Foreskin fibroblast (primary cell): ENCODE measurements at places on chromosomes 2 and 18.

GRCh38 chr2:113157118-113157896 is 16.5 kb upstream of the PSD4 start:
- DNase-seq = no peak

- DNase-seq = no peak
Measured at GRCh38 chr18:79111483-79111882, 42.3 kb downstream of the ATP9B start.

GRCh38 chr2:68351997-68352396 is 13.1 kb upstream of the PLEK start:
- DNase-seq = no peak

DNA sequence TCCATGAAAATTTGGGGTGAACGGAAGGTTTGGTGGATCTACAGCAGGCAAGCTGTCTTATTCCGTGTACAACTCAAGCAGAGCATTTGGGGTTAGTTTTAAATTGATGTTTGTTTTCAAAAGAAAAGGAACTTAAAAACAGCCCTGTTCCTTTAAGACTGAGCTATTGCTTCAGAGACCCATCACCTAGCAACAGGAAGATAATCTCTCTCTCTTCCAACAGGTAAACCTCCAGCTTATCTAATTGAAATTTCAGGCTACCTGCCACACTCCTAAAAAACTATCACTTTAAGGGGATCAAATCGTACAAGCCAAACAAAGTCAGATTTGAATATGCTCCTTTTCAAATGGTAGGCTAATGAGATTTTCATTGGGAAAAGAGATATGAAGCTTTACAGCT is 101.8 kb downstream of the RNF152 start:
- no peak for DNase-seq

GRCh38 chr18:24546307-24546706 is 85.9 kb downstream of the HRH4 start:
- DNase-seq = peak; percentile 11

DNA sequence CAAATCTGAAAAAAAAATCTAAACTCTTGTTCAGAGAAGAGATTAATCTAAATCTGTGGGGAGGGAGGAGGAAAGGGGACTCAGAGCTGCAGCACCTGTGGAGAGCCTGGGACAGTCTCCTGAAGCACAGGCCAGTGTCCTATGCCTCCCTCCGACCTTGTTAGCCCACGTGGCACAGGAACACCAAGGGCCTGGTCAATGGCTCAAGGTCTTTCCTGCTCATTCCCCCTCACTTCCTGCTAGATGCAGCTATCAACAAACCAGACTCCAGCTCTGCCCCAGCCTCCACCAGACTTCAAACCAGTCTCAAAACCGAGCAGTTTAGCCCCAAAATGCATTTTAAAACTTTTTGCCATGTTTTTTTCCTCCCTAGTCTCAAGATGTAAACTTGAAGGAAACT is 20.1 kb upstream of the SULT1C3 start:
- DNase-seq = no peak

DNA sequence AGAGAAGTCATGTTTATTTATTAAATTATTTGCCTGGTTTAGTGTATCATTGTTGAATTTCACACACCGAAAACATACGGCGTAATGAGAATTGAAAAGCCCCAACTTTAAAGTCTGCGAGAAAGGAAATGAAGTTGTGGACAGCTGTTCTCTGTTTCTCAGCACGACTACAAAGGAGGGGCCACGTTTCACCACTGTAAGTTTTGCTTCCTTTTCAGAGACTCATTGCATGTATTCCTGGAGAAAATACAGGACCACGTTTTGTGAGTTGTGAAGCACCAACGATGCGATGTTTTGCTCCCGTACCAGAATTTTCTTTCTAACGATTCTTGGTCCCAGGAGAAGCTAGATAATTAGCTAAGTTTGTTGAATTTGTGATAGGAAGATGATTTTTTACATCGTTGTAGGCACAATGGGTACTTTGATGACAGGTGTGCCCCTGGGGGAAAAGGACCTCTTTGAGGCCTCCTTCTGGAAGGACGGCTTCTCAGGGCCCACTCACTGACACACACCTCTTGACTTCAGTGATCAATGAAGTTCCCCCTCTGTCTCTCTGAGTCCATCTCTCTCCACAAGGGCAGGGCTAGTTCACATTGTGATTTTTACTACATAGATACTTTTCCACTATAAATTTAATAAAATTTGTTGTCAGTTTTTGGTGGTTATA is 23.7 kb upstream of the ACKR3 start:
- no peak for DNase-seq

DNA sequence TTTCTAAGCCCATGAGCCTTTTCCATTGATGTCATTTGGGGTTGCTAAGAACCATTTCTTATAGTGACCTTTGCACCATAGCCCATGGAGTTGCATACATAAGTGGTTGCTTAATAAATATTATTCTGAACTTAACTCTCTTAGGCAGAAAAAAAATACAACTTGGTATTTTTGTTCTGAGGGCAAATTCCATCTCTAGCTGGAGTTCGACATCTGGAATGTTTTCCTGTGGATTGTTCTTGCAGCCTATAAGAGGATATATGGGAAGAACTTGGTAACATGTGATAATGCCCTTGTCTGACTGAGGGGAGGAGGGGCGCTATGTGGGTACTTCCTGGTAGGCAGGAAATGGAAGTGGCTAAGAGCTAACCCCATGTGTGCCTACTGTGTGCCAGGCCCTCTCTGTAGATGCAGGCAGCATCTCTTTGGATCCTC is 20.7 kb downstream of the IGFBP2 start:
- DNase-seq = peak; percentile 74

DNA sequence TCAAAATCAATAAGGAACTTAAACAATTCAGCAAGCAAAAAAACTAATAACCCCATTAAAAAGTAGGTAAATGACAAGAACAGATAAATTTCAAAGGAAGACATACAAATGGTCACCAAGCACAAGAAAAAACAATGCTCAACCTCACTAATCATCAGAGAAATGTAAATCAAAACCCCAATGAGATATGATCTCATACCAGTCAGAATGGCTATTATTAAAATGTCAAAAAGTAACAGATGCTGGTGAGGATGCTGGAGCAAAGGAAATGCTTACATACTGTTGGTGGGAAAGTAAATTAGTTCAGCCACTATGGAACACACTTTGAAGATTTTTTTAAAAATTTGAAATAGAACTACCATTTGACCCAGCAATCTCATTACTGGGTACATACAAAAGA is 538.0 kb downstream of the TMX3 start:
- peak; percentile 5 for DNase-seq

DNA sequence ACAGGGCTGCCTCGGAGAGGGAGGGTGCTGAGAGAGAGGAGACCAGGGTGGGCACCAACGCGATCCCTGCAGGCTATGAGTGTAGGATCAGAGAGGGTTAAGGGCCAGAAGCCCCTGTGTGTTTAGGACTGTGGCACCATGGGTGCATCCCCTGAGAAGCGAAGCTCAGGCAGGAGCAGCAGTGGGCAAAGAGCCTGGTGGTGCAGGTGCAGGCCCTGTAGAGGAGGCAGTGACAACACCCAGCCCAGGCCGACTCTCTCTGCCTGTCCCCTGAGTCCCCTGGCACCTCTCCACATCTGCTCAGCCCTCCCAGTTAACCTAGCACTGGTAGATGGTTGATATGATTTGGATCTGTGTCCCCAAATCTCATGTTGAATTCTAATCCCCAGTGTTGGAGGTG is 139.8 kb downstream of the RNF152 start:
- no peak for DNase-seq

DNA sequence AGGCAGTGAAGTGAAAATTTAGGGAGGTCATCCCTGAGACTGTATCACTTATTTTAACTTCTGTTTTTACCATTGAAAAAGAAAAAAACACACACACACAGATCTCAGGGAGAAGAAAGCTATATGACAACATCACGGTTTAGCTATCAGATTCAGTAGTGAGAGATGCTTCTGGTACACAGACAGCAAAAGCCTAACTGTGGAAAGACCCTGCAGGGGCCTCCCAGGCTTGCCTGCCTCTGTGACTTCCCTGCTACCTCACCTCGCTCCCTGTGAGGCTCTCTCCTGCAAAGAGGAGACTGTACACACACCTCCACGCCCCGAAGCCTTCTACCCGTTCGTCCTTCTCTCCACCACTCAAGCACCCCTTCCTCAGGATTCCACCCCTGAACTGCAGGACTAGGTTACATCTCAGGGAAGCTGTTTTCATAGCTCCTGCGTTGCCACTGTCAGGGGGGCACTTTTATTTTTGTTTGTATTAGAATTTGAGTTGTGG is 86.3 kb downstream of the EPB41L3 start:
- no peak for DNase-seq

DNA sequence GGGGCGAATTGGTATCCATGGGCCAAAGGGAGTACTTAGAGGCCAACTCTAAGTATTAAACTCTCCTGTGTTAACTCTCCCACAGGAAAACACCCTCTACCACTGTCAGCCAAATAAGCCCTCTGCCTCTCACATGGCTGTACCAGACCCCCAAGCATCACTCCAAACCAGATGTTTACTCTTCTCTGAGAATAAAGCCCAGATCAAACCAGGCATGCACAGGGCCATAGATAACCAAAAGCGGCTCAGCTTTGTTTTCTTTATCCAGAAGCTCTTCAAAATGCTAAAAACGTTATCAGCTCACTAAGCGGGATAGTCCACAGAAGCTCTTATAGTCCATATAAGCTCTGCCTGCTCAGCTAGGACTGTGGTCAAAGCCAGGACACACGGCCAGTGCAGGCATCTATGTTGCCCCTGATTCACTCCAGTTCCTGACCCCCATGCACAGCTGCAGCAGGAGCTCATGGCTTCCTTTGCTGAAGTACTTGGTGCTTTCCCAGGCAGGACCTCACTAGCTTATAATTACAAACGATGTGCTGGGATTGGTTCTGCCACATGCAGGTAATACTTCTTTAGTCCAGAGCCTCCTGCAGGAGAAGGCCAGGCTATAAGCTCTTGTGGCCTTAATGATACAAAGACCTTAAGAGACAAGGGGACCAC is 21.0 kb upstream of the SEMA4C start:
- no peak for DNase-seq

DNA sequence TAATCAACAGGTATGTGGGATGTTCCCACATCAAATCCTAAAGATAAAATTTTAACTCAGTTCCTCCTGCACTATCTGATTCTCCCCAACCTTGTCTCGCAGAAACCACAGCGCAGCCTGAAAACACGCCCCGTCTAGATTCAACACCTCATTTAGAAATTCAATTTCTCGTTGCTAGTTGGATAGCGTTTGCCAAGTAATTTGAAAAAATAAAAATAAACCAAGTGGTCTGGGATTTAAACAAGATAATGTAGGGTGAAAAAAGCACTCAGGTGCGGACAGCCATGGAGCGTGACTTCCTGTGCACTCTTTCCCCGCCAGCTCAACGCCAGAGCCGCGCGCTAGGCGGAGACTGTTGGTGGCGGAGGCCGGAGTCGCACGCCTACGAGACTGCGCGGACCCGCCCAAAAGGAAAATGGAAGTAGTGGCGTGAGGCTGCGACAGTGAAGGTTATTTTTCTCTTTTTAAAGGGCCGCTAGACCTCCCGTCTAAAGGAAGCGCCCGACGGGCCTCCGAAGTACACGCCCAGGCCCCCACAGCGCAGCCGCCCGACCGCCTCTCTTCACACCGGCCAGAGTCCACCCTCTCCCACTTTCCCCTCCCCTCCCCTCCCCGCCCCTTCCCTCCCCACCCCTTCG is 615 bp upstream of the CCNT2 start:
- no peak for DNase-seq

GRCh38 chr2:59182249-59182648 is 941.1 kb upstream of the FANCL start:
- peak; percentile 4 for DNase-seq

DNA sequence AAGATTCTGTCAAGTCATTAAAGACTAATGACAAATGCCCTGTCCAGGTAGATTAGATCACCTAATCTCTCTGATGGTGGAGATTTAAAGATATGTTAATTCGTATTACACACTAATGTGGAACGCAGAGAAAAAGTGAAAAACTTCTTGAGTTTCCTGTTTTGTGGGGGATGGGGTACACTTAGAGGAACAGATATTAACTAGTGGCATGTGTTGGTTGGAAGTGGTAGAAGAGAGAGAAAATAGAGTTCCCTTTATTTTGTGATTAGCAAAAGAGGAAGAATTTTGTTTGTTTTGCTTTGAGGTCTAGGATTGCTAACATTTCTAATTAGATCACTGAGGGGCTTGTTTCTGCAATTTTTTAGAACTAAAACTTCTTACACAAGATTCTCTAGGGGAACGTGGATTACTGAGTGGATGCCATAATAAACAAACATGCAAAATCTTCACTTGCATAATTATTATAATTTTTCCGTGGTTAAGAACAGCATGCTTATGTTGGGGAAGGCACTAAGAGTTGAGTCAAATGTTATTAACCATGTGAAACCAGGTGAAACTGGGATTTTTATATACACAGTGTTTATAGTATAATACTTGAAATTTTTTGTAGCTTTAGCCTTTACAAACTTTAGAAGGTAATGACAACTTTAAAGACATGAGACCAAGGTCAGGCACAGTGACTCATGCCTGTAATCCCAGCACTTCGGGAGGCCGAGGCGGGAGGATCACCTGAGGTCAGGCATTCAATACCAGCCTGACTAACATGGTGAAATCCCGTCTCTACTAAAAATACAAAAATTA is 97.4 kb upstream of the STK17B start:
- no peak for DNase-seq

- no peak for DNase-seq
Measured at GRCh38 chr2:192729369-192729768, 534.6 kb upstream of the TMEFF2 start.

DNA sequence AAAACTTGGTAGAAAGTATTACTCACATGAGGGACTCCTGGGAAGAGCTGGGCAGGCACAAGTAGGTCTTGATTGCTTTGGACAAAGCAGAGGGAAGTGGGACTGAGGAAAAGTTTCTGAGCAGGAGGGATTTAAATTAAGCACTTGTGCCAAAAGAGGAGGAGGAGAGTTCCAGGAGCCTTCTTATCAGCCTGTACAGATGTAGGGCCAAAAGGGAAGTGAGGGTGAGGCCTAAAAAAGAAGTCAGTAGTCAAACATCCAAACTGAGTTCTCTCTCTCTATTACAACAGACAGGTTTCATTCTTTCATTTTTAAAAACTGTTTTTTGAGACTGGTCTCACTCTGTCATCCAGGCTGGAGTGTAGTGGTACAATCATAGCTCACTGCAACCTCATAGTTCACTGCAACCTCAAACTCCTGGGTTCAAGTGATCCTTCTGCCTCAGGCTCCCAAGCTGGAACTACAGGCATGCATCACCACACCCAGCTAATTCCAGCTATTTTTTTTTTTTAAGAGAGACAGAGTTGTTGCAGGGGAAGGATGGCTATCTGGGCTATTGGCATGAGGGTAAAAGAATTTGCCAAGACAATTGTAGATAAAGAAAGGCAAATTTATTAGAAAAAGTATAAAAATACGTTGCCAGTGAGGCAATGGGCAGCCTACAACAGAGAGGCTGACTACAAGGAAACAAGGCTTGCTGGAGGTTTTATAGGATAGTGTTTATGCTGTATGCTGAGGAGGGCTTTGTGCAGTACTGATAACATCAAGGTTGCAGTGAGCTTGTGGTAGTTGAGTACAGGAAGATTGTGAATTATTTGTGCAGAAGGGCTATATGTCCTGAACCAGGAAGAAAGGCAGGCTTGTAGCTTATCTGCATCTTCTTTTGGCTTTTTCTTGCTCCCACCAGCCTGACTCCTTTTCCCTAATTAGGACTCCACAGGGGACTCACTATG is 29.0 kb downstream of the CFAP210 start:
- DNase-seq = no peak

GRCh38 chr2:64337314-64337713 is 116.6 kb upstream of the LGALSL start:
- DNase-seq = no peak

GRCh38 chr18:1958798-1959197 is 612.5 kb downstream of the METTL4 start:
- DNase-seq = no peak

GRCh38 chr2:172087207-172087779 is 2.0 kb downstream of the DLX1 start:
- no peak for DNase-seq

GRCh38 chr2:197196541-197197180 is 113.9 kb downstream of the ANKRD44 start:
- no peak for DNase-seq
